ENCODE measurements at places on chromosomes 3 and 15. TPM values are rescaled to one million over a fixed set of nuclear protein-coding genes. Genes with fewer than 3 reads are reported as not detected.

Gene DNAJA4
- total RNA-seq, result 16.8 TPM

DNA sequence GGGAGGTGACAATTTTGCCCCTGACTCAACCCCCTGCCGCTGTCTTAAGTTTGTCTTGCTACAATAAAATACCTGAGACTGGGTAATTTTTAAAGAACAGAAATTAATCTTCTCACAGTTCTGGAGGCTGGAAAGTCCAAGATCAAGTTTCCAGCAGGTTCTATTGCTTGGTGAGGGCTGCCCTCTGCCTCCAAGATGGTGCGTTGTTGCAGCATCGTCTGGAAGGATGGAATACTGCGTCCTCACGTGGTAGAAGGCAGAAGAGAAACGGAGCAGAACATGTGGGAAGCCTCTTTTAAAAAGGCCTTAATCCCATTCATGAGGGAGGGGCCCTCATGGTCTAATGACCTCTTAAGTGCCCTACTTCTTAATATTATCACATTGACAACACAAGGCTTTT is 87.3 kb upstream of the SNTN start:
- DNase-seq, result no peak
- H3K4me3 ChIP-seq, result no peak overlapping the region
- no peaks in the 10 kb centered on the region for H3K27me3 ChIP-seq
- no peaks in the 10 kb centered on the region for H3K4me1 ChIP-seq

- DNase-seq, result no peak
- H3K27ac ChIP-seq, result no peak overlapping the region
- no peaks in the 10 kb centered on the region for H3K36me3 ChIP-seq
Observed at GRCh38 chr15:38745626-38746025, 181.0 kb upstream of the RASGRP1 start.

Gene CPEB1
- total RNA-seq, result 24.1 TPM

DNA sequence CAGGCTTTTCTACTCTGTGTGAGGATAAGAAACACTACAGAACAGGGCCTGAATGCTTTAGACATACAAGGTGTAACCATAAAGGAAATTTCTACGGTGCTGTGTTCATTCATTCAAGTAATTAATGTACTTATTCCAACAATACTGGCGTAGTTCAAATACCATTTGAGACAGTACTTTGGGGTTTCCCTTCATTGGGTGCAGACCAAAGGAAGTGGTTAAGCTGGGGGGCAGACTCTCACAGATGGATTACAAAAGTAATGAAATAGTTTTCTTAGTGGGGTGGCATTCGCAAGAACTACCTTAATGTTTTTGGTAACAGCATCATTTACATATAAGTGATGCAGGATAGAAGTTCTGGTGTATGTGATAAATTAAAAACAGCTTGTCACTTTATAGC is 65.9 kb downstream of the BTD start:
- no peak for DNase-seq
- no peak overlapping the region for H3K4me3 ChIP-seq
- no peak overlapping the region for H3K27ac ChIP-seq
- H3K27me3 ChIP-seq, result no peaks in the 10 kb centered on the region

Gene CHST13
- 7.2 TPM for total RNA-seq

DNA sequence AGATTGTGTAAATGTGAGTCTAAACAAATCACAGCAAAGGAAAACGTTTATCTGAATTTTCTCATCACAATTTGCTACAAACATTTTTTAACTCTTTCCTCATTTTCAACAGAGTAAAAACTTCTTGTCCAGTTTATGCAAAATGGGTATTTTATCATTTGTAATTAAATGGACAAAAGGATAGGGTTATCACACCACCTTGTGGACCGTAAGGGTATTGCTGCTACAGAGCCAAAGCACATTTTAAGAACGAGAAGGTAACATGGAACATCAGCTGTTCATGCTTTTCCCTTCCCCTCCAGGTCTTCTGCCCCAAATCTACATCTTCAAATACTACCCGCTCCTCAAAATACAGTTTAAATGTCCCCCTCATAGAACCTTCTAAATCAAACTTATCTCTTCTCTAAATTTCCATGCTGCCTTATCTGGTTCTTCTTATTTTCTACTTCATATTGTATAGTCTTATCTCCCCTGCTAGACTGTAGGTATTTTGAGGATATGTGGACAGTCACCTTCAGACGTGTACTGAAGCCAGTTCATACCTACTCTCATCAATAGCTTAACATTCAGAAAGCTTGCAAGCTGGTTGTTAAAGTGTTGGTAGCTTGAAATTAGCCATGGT is 12.8 kb upstream of the SETMAR start:
- no peaks in the 10 kb centered on the region for H3K4me1 ChIP-seq
- H3K27me3 ChIP-seq, result no peaks in the 10 kb centered on the region
- peak; percentile 18 for DNase-seq
- H3K27ac ChIP-seq, result no peak overlapping the region
- H3K4me3 ChIP-seq, result no peak overlapping the region

Gene UNC13C
- not detected for total RNA-seq

- no peaks in the 10 kb centered on the region for H3K27me3 ChIP-seq
- no peak overlapping the region for H3K27ac ChIP-seq
- no peaks in the 10 kb centered on the region for H3K36me3 ChIP-seq
- no peak overlapping the region for H3K4me3 ChIP-seq
- DNase-seq, result no peak
Observed at GRCh38 chr3:155491696-155492095, 198.2 kb upstream of the STRIT1 start.

- H3K36me3 ChIP-seq, result no peaks in the 10 kb centered on the region
- no peak overlapping the region for H3K27ac ChIP-seq
- no peak for DNase-seq
- no peaks in the 10 kb centered on the region for H3K27me3 ChIP-seq
- H3K4me1 ChIP-seq, result no peaks in the 10 kb centered on the region
- H3K4me3 ChIP-seq, result no peak overlapping the region
Observed at GRCh38 chr3:21159543-21159906, 591.5 kb downstream of the ZNF385D start.

DNA sequence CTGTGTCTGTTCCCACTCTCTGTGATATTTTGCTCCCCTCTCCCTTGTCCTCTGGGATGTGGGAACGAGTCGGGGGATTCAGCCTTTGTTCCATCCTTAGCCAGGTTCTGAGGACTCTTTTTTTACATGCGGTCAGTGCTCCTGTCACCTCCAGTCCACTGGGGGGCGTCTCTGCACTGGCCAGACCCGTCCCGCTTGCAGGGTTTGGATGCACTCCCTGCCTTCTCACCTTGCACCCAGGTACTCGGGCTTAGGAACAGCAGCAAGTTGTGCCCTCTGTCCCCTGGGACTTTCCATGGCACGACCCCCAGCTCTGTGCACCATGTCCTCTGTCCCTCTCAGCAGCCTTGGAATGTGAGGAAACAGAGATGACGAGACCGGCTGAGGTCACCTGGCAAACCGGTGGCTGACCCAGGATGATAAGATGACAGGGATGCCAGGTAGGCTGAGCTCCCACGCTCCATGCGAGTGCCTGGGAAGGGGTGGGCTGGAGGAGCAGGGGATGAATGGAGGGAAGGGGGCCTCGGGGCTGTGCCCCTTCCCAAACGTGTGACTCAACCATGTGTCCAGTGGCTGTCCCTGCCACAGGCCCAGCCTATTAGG is 27.3 kb upstream of the FGD5 start:
- H3K4me3 ChIP-seq, result no peak overlapping the region
- DNase-seq, result peak; percentile 73
- H3K36me3 ChIP-seq, result no peaks in the 10 kb centered on the region
- no peaks in the 10 kb centered on the region for H3K27me3 ChIP-seq
- H3K4me1 ChIP-seq, result peaks cover 22% of the 10 kb centered on the region

DNA sequence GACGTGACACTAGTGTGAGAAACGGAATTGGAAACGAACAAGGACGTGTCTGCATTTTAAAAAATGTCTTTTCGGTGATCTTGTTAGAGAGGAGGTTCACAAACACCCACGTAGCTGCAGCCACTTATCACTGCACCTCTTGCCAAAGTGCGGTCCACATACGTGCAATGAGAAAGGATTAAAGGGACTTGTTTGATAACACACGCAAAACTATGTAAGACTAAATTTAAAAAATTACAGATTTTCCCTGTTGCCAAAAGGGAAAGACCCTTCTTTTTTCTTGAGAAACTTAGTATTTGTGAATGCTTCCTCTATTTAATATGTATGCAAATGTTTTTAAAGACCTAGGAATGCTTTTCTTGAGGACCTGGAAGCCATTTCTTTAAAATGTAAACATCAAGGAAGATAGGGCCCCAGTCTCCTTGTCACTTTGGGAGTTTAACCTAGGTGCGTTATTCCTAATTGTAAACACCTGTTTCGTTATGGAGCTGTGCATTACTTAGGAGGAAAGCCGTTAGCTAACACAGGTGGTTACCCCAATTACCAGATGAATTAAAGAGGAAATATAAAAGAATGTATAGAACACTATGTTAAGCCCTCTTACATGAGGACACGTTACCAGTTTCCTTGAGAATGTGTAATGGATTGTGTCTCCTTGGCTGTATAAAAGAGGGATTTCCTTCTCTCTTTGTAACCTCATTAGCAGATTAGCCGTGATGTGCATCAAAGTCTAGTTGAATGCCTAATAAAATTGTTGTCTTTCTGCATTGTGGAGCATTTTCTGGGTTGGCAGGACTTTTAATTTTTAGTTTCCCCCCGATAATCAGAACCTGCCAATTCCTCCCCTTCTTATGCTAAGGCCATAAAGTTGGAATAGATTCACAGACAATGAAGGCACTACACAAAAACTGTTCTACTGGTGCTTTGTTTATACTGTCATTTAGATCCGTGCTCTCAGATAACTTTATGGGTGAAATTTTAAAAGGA is 1.0 kb downstream of the LEKR1 start:
- peaks cover 13% of the 10 kb centered on the region for H3K4me1 ChIP-seq
- no peak for DNase-seq
- peak overlapping the region; percentile 89 for H3K27ac ChIP-seq
- no peaks in the 10 kb centered on the region for H3K27me3 ChIP-seq

GRCh38 chr15:43082509-43082908 is 23.3 kb downstream of the UBR1 start:
- no peaks in the 10 kb centered on the region for H3K36me3 ChIP-seq
- peaks cover 25% of the 10 kb centered on the region for H3K4me1 ChIP-seq
- no peak overlapping the region for H3K27ac ChIP-seq
- no peak overlapping the region for H3K4me3 ChIP-seq
- no peak for DNase-seq
- no peaks in the 10 kb centered on the region for H3K27me3 ChIP-seq

Gene TM4SF1
- 264 TPM for total RNA-seq

Gene VWA5B2
- 0.21 TPM for total RNA-seq

Gene SCAANT1
- total RNA-seq, result not detected

- no peaks in the 10 kb centered on the region for H3K4me1 ChIP-seq
- DNase-seq, result no peak
- H3K4me3 ChIP-seq, result no peak overlapping the region
- H3K36me3 ChIP-seq, result no peaks in the 10 kb centered on the region
Observed at GRCh38 chr3:189056646-189057335, 115.0 kb upstream of the TPRG1 start.

DNA sequence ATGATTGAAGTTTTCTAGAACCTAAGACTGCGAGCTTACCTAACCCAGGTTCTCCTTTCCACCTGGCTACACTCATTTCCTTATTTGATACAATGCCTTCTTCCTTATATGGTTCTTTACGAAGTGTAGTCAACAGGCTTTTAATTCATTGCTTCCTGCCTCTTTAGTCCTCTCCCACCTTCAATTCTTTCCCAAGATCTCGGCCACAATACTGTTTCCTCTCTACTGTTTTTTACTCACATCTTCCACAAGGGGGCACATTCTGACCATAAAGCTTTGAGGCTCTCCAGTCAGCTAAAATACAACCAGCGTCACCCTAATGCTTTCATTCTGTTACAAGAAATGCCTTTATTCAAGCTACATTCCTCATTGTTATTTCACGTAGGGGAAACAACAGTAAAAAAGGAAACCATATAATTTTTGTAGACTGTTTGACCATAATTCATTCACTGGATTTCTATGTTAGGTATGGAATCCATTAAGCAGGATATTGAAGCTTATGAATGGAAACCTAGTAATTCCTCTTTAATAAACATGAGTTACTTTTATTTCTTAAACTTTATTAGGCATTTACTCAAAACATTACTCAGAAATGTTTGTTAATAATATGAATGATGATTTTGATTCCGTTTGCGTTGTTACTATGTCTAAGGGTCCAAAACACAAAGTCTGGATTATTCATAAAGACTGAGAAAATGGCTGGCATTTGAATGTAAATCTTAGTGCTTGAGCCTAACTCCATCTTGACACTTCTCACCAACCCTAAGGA is 29.5 kb upstream of the VEPH1 start:
- no peaks in the 10 kb centered on the region for H3K4me1 ChIP-seq
- no peak overlapping the region for H3K4me3 ChIP-seq
- no peaks in the 10 kb centered on the region for H3K27me3 ChIP-seq
- peak overlapping the region; percentile 2 for H3K27ac ChIP-seq
- DNase-seq, result no peak

DNA sequence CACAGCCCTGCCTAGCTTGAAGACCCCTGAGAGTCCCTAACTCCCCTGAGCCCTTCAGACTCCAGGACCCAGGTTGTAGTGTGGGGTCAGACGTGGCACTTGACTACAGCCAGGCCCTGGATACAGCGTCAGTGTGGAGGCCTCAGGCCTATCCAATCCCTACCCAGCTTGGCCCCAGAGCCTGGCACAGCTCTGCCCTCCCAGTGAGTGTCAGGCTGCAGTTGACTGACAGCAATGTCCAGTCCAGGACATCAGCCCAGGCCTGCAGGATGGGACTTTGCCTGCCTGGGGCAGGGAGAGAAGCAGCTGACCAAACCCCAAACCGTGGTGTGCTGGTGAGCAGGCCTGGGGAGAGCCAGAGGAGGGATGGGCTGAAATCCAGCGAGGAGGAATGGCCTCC is 27.3 kb downstream of the KLF13 start:
- peak overlapping the region; percentile 89 for H3K27ac ChIP-seq
- no peaks in the 10 kb centered on the region for H3K27me3 ChIP-seq
- peak overlapping the region; percentile 29 for H3K4me3 ChIP-seq
- no peak for DNase-seq
- H3K4me1 ChIP-seq, result peaks cover 95% of the 10 kb centered on the region

- H3K27ac ChIP-seq, result no peak overlapping the region
- no peak overlapping the region for H3K4me3 ChIP-seq
- H3K4me1 ChIP-seq, result peaks cover 4% of the 10 kb centered on the region
- no peaks in the 10 kb centered on the region for H3K27me3 ChIP-seq
- DNase-seq, result no peak
Observed at GRCh38 chr3:55690726-55691125, 203.6 kb upstream of the WNT5A start.

Gene VGLL3
- 55.3 TPM for total RNA-seq

DNA sequence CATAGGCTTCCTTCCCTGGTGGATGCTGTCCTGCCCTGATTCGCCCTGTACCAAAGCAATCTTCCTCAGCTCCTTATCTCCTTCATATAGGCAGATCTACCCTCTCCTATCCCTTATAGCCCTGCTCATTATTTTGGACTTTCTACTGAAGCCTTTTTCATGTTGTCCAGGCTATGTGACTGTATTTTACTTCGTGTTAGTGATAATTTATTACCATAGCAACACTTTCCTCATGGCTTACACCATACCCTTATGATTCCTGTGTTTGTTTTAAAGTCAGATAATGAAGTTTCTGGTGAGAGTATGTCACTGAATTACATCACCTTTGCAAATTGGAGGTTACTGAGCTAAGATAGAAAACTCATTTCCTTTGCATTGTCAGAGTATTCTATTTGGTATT is 352.6 kb downstream of the NLGN1 start:
- H3K4me1 ChIP-seq, result no peaks in the 10 kb centered on the region
- no peak overlapping the region for H3K27ac ChIP-seq

Gene GPR149
- not detected for total RNA-seq

- no peaks in the 10 kb centered on the region for H3K36me3 ChIP-seq
- no peaks in the 10 kb centered on the region for H3K4me1 ChIP-seq
Observed at GRCh38 chr3:140850210-140850955, 91.3 kb upstream of the SLC25A36 start.

Gene ESYT3
- 7.9 TPM for total RNA-seq

Gene BFSP2
- not detected for total RNA-seq

Gene AP3B2
- total RNA-seq, result 0.59 TPM

Measured in tibial nerve (tissue), 4 donors.